Uterus (tissue), 4 donors: ENCODE measurements at places on chromosomes 3 and 15. TPM values are rescaled to one million over a fixed set of nuclear protein-coding genes. Genes with fewer than 3 reads are reported as not detected.

NR2F2 gene
- total RNA-seq, result 255 TPM

ITGA11 gene
- 41.8 TPM for total RNA-seq

AMIGO3 gene
- not detected for total RNA-seq

ARPP21 gene
- total RNA-seq, result not detected

ITIH1 gene
- total RNA-seq, result not detected

GATA2 gene
- total RNA-seq, result 171 TPM

MYH15 gene
- 0.62 TPM for total RNA-seq

DNA sequence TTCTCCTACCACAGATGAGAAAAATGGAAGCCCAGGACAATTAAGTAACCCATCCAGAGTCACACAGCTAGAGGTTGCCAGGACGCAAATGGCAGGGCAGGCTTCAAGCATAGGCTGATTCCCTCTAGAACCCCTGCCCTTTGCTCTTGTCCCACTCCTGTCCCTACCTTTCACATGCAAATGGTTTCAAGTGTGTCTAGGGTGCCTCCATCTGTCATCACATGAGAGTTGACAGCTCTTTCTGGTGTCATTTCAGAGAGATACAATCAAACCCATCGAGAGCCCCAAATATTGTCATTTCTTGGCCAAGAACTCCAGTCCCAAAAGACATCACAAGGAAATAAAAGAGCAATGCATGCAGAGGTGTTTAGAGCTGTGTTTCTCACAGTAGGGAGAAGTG is 23.7 kb downstream of the CCDC12 start:
- no peak for DNase-seq

- DNase-seq, result no peak
These were observed 9.2 kb downstream of the NDUFB5 start for GRCh38 chr3:179613807-179614206.

DNA sequence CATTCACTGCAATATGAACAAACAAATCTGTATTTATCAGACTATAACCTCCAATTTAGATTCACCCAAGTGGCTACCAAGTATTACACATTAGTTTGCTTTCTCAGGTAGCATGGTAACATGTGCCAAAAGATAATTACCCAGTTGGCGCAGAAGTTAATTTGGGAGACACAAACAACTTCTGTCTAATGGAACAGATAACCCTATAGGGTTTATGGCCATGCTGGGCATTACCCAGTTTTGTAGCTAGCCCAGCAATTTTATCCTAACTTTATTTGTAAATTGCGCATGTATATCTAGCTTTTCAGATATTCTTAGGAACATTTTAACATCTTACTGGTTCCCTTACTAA is 780 bp downstream of the RPL22L1 start:
- no peak for DNase-seq

DNA sequence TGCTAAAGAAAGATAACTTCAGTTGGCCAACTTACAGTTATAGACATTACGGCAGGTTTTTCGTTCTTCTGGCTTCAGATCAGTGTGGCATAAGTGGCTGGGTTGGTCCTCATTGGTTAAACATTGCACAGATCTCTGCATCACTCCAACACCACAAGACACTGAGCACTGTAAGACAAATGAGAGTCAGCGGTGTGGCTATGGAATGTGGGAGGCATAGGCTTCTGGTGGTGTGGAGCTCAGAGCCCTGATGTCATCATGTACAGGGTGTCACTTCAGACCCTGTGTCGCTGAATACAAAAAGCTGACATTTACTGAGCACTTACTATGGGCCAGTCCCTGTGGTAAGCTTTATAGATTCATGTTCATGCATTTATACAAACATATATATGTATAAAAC is 146.0 kb downstream of the ADAMTS9 start:
- DNase-seq, result no peak

GRCh38 chr15:73069109-73069508 is 16.8 kb downstream of the NEO1 start:
- no peak for DNase-seq

GRCh38 chr3:16311960-16312451 is 47.0 kb downstream of the OXNAD1 start:
- peak; percentile 46 for DNase-seq

DNA sequence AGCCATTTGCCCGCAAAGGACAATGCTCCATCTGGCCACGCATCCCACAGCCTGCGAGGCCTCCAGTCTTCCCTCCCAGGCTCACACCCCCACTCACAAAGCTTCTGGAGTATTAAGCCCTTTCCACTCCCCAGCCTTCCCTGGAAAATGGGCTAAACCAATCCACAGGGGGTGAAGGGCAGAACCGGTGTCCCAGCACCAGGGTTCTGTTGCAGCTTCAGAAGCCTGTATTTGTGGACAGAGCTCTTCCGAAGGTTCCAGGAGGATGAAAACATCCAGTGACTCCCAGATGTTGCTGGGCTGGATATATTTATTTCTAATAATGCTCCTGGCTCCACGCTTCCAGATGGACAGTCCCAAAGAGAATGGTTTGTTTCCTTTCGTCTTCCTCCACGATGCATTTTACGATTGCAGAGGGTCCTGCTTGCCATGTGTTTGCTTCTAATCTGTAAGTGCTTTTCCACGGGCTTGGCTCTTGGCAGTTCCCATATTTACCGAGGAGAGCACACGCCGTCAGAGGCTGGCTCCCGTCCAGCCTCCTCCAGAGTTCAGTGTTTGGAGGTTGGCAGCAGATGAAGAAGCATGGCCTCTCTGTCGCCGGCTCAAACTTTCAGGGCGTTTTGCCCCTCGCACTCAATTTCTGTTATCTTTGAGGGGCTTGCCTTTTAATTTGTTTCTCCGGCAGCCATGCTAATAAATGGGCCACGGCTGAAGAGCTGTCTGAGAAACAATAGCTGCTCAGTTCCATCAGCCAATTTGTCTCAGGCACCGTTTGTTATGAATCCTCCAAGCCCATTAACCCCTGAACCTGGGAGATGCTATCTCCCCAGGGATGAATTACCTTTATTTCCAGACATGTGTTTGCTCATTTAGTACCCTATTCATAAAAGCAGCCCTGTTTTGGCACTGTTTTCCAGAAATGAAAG is 367.9 kb upstream of the PROK2 start:
- peak; percentile 86 for DNase-seq

GRCh38 chr3:28951772-28952556 is 328.9 kb upstream of the RBMS3 start:
- no peak for DNase-seq

DNA sequence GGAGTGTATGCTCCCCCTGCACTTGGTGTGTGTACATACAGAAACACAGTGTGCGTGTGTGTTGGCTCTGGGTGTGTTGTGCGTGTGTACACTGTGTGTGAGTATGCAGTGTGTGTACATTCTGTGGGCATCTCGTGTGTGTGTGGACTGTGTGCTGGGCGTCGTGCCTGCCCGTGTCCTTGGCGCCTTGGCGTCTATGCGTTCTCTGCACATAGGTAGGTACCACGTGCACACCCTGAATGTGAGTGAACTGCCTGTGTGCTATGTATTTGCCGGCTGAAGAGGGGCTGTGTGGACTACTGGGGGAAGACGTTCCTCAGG is 481 bp upstream of the ECE2 start:
- DNase-seq, result no peak

GRCh38 chr15:34496207-34496995 is 58.8 kb upstream of the GOLGA8A start:
- no peak for DNase-seq

DNA sequence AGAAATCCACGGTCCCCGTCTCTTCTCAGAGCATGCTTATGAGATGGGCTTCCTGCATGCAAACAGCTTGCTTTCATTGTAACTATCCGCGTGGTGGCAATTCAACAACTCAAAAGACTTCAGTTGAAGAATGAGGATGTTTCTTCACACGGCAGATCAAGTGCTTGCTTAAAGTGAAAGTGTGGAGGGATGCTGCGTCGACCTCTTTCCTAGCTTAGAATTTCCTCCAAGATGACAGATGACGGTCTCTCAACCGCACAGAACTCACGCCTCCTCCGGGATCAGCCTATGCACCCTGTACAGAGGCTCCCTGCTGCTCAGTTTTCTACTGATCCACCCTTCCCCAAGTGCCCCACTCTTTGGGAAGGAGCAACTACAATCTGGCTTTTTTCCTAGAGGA is 47.8 kb downstream of the PCSK6 start:
- DNase-seq, result no peak
